ENCODE measurements at places on chromosomes 5 and 9.

GRCh38 chr5:143434261-143435209 is 31.0 kb upstream of the NR3C1 start:
- DNase-seq = no peak

DNA sequence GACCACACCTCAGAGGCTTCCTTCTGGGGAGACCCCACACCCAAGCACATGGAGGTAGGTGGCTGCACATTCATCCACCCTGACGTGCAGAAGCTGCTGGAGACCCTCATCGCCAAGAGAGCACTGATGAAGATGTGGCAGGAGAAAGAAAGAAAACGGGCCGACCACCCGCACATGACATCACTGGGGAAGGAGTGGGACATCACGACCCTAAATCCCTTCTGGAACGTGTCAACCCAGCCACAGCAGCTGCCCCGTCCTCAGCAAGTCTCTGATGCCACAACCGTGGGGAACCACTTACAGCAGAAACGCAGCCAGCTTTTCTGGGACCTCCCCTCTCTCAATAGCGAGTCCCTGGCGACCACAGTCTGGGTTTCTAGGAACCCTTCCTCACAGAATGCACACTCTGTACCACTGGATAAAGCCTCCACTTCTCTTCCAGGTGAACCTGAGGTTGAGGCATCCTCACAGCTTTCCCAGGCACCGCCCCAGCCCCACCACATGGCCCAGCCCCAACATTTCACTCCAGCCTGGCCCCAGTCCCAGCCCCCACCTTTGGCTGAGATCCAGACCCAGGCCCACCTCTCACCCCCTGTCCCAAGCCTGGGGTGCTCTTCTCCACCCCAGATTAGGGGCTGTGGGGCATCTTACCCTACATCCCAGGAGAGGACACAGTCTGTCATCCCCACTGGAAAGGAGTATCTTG is 3.0 kb downstream of the SPATA31E1 start:
- DNase-seq = no peak

DNA sequence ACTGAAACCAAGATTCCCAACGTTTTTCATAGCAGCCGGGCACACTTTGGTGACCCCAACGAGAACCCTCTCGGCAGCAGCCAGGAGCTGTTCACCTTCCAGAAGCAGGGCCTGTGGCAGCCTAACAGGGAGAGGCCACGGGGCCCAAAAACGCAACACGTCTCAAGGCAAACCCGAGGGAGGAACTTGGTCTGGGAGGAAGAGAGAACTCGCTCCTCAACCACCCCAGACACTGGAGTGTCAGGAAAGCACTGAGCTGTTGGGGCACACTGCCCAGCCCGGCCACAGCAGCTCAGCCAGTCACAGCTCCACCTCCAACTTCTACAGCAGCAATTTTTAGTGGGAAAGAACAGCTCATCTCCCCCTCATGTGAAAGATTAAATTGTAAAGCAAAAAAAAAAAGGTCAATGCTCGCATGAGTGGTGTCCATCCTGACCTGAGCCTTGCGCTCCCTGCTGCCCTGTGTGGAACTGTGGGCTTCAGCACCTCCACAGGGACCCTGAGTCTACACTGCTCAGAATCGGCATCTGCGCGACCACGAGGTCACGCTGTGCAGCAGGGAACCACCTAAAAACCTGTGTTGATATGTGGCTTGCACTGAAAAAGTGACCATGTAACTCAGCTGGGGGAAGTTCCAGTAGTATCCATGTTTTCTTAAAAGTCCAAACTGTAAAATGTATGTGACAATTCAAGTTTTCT is 55.0 kb downstream of the IPPK start:
- no peak for DNase-seq

DNA sequence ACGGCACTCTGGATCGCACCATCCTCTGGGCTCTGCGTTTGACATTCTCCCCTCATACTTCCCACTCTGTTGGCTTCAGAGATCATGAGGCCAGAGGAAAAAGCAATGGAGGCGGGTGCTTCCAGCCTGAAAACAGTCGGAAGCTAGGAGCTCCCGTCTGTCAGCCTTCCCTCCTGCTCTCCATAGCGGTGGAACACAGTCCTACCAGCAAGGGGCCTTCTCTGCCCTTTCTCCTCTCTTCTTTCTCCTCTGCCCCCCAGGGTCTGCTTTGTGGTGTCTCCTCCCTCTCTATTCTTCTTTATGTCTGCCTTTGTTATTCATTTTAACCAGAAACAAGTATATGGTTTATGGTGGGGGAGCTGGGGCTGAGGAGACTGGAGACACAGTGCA is 152.5 kb upstream of the NFIB start:
- DNase-seq = no peak

DNA sequence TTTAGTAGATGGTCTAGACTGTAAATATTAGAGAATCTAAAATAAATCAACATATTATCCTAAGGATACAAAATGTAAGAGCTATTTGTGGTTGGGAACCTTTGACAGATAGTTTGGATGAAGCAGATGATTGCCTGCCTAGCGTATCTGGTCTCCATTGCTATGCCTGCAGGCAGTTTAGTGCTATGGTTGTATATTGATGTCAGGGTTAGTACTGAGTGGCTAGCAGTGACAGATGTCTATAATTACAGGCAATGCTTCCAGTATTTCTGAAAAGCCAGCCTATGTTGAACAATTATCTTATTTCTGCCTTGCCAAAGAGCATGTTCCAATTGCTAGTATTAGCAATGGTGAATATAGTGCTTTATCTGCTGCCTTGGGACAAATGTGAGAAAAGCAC is 151.3 kb upstream of the TLX3 start:
- DNase-seq = no peak

GRCh38 chr5:140391312-140391711 is 10.3 kb upstream of the ANKHD1 start:
- no peak for DNase-seq

- no peak for DNase-seq
These were observed 1.7 kb downstream of the SH3PXD2B start for GRCh38 chr5:172452398-172453205.
